ENCODE measurements at places on chromosomes 6 and 20. TPM values are rescaled to one million over a fixed set of nuclear protein-coding genes. Genes with fewer than 3 reads are reported as not detected.

DNA sequence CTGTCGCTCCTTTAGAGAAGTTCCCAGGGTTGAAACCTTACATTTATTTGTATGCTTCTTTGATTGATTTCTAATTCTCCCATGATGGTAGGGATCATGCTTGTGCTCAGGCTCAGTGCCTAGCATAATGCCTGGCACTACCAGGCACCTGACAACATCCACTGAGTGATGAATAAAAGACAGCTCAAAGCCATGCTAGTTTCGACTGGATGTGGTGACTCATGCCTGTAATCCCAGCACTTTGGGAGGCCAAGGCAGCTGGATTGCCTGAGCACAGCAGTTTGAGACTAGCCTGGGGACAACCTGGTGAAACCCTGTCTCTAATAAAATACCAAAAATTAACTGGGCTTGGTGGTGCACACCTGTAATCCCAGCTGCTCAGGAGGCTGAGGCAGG is 11.6 kb upstream of the CD164 start:
- H3K27me3 ChIP-seq, result no peaks in the 10 kb centered on the region
- H3K4me3 ChIP-seq, result no peak overlapping the region
- no peak overlapping the region for H3K27ac ChIP-seq
- no peak for DNase-seq
- no peaks in the 10 kb centered on the region for H3K4me1 ChIP-seq
- no peaks in the 10 kb centered on the region for H3K36me3 ChIP-seq

Gene ZBTB46
- total RNA-seq, result 18.9 TPM

DNA sequence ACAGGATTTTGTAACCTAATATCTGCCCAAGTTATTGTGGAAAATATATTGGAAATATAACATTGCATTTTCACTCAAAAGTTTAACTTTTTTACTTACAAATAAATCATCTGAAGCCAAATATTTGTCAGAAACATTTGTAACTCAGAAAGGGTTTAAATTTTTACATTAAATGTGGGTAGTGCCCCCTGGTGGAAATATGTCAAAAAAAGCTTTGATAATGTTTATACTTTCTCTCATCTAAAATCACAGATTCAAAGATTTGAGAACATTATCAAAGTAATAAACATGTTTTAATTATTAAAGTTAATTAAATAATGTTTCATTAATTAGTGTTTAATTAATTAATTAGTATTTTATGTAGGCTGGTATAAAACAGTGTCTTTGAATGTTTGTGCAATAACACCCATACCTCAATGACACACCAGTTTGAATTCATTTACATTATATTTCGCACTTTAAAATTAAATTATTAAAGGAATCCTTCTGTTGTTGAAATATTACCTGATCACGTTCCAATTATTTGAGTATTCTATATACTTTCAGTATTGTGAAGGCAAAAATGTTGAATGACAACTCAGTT is 320.1 kb upstream of the FKBP1C start:
- no peak overlapping the region for H3K27ac ChIP-seq
- H3K27me3 ChIP-seq, result peaks cover 3% of the 10 kb centered on the region
- H3K4me3 ChIP-seq, result no peak overlapping the region
- DNase-seq, result no peak

Gene DOK5
- 10.1 TPM for total RNA-seq

Gene RIN2
- total RNA-seq, result 4.3 TPM

Gene DEFB124
- not detected for total RNA-seq

GRCh38 chr6:163356324-163356723 is 58.2 kb upstream of the QKI start:
- H3K36me3 ChIP-seq, result no peaks in the 10 kb centered on the region
- H3K4me1 ChIP-seq, result peaks cover 30% of the 10 kb centered on the region
- DNase-seq, result peak; percentile 34
- no peak overlapping the region for H3K27ac ChIP-seq
- no peak overlapping the region for H3K4me3 ChIP-seq
- no peaks in the 10 kb centered on the region for H3K27me3 ChIP-seq

Gene FAM184A
- total RNA-seq, result 19.2 TPM

- peaks cover 14% of the 10 kb centered on the region for H3K4me1 ChIP-seq
- no peak overlapping the region for H3K27ac ChIP-seq
- H3K36me3 ChIP-seq, result no peaks in the 10 kb centered on the region
Observed at GRCh38 chr6:4747588-4747987, 28.6 kb upstream of the CDYL start.

Gene WASF1
- total RNA-seq, result 28.9 TPM

- no peaks in the 10 kb centered on the region for H3K27me3 ChIP-seq
- H3K4me3 ChIP-seq, result no peak overlapping the region
- no peak overlapping the region for H3K27ac ChIP-seq
- no peaks in the 10 kb centered on the region for H3K36me3 ChIP-seq
Observed at GRCh38 chr6:104579310-104579863, 280.3 kb downstream of the HACE1 start.

Gene MTFR2
- total RNA-seq, result 8.5 TPM

Gene NRN1
- total RNA-seq, result 0.66 TPM

Gene TTK
- 51.0 TPM for total RNA-seq

- no peak for DNase-seq
- H3K4me1 ChIP-seq, result no peaks in the 10 kb centered on the region
- no peaks in the 10 kb centered on the region for H3K36me3 ChIP-seq
- no peak overlapping the region for H3K4me3 ChIP-seq
Observed at GRCh38 chr6:139525415-139525814, 151.0 kb upstream of the CITED2 start.

- peak; percentile 19 for DNase-seq
- H3K27me3 ChIP-seq, result no peaks in the 10 kb centered on the region
- no peak overlapping the region for H3K27ac ChIP-seq
- peaks cover 22% of the 10 kb centered on the region for H3K4me1 ChIP-seq
- no peak overlapping the region for H3K4me3 ChIP-seq
Observed at GRCh38 chr20:17014217-17014616, 212.6 kb upstream of the PCSK2 start.

DNA sequence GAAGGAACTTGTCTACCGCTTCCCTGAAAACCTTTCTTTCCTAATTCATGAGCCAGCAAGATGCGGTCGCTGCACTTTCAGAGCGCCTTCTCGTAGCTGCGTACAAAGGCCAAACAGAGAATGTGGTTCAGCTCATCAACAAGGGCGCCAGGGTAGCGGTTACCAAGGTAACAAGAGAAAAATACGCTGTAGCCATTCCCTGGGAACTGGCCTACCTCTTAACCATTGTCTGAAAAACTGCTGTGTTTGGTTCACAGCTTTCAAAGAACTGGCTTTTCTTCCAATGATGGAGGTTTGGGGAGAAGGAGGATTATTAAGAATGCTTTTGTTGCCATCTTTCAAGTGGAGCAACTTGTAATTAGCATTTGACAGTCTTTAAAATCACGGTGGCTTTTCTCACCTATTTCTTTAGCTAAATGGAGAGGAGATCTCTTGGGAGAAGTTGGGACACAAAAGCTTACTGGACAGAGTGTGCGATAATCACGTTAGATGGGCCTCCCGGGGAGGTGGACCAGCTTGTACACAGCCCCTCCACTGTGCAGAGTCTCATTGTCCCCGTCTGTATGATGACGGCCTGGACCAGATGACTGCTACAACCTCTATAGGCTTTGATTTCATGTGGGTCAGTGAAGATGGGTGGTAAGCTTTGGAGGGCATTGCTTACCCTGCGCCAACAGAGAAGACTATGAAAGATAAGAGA is 71.5 kb downstream of the LYRM2 start:
- H3K27me3 ChIP-seq, result no peaks in the 10 kb centered on the region
- H3K36me3 ChIP-seq, result no peaks in the 10 kb centered on the region

DNA sequence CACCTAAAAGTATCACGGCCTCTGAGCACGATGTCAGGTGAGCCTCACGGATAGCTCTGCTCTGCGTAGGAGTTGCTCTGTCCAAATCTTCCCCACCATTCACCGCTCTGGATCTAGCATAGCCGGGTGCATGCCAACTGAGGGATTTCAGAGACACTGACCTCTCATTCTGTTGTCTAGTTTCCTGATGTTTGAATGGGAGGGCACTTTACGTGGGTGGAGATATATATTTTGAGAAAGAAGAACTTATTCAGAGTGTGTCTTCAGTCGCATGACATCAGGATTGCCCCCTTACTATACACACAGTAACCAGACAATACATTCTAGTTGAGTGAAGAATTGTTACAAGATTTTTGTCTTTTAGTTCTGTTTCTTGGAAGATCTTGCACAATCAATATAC is 96.5 kb upstream of the CITED2 start:
- H3K4me3 ChIP-seq, result no peak overlapping the region
- DNase-seq, result no peak
- no peak overlapping the region for H3K27ac ChIP-seq
- no peaks in the 10 kb centered on the region for H3K36me3 ChIP-seq
- no peaks in the 10 kb centered on the region for H3K27me3 ChIP-seq
- H3K4me1 ChIP-seq, result peaks cover 52% of the 10 kb centered on the region

- H3K27ac ChIP-seq, result peak overlapping the region; percentile 37
- peaks cover 6% of the 10 kb centered on the region for H3K4me1 ChIP-seq
- H3K4me3 ChIP-seq, result no peak overlapping the region
- no peak for DNase-seq
Observed at GRCh38 chr6:158057213-158057987, 75.7 kb downstream of the SYNJ2 start.

- no peaks in the 10 kb centered on the region for H3K36me3 ChIP-seq
- no peak overlapping the region for H3K4me3 ChIP-seq
- no peak for DNase-seq
- H3K27me3 ChIP-seq, result no peaks in the 10 kb centered on the region
- H3K27ac ChIP-seq, result no peak overlapping the region
Observed at GRCh38 chr6:54103497-54103896, 7.7 kb upstream of the MLIP start.
